Activated CD4-positive, alpha-beta memory T cell treated with anti-CD3 and anti-CD28 coated beads for 36 hours (primary cell): ENCODE measurements at places on chromosomes 2 and 18.

GRCh38 chr2:210756855-210757254 lies 200.5 kb downstream of the CPS1 start:
- H3K36me3 ChIP-seq, result no peaks in the 10 kb centered on the region
- no peak overlapping the region for H3K4me3 ChIP-seq
- DNase-seq, result no peak
- no peaks in the 10 kb centered on the region for H3K4me1 ChIP-seq
- peaks cover 2% of the 10 kb centered on the region for H3K27me3 ChIP-seq

DNA sequence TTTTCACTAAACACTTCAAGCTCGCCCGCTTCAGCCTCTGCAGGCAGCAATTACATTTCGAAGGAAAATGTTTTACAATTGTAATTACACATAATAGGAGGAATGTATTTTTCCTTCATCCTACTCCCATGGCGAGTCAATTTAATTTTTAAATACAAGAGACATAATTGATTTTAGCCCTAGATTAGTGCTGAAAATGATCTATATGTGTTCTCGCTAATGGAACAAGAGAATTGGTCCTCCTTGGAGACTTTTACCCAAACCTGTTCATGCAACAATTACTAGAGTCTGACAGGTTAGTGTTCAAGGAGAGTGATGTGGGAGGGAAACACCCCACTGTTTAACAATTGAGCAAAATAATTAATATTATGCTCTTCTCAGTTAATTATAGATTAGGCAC lies 509.4 kb upstream of the SETBP1 start:
- no peaks in the 10 kb centered on the region for H3K27me3 ChIP-seq
- H3K4me3 ChIP-seq, result no peak overlapping the region
- H3K36me3 ChIP-seq, result no peaks in the 10 kb centered on the region
- no peak overlapping the region for H3K27ac ChIP-seq

DNA sequence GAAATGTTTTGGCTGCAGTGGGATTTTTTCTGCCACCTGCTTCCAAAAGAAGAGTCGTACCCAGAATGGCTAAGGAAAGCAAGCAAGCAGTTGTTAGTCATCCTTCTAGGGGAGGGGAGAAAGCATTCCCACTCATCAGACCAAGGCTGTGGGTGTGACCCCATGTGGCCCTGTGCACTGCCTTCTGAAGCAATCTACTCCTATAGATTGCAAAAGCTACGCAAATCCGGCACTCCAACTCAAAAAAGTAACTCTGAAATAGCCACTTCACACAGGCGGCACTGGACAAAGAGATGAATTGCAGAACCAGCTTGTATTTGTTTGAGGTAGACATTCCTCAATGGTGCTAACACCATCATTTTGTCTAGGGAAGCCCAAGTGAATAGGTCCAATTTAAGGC lies 44.3 kb downstream of the ST3GAL5 start:
- no peak for DNase-seq
- H3K4me1 ChIP-seq, result peaks cover 18% of the 10 kb centered on the region
- H3K27me3 ChIP-seq, result no peaks in the 10 kb centered on the region
- H3K36me3 ChIP-seq, result peaks cover 23% of the 10 kb centered on the region

DNA sequence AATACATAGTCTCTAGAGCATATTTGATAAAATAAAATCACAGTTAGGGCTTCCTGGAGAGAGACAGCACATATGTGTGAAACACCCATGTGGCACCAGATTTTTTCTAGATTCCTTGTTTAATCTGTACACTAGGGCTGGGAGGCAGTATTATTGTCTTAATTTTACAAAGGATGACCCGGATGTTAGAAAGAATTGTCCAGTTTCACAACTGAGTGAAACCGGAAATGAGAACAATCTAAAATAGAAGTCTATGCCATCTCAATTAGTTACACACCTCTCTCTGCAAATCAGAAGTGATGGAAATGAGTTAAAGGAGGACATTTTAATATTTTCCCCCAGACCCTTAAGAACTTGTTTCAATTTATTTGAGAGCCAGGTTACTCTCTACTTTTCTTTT lies 463.7 kb upstream of the DSEL start:
- H3K36me3 ChIP-seq, result no peaks in the 10 kb centered on the region
- H3K27me3 ChIP-seq, result no peaks in the 10 kb centered on the region
- no peak for DNase-seq

- H3K36me3 ChIP-seq, result no peaks in the 10 kb centered on the region
- no peak for DNase-seq
- peaks cover 11% of the 10 kb centered on the region for H3K27me3 ChIP-seq
Measured at GRCh38 chr2:98903767-98904485, 32.1 kb downstream of the CRACDL start.

GRCh38 chr2:85409845-85410583 lies at the start of gene CAPG:
Gene CAPG, minus strand, starts transcription at chr2:85410366. Its CDS starts 8,221 bp downstream, at chr2:85402145.
- H3K27me3 ChIP-seq, result peaks cover 4% of the 10 kb centered on the region
- DNase-seq, result peak; percentile 53
- H3K4me1 ChIP-seq, result peaks cover 50% of the 10 kb centered on the region
- peak within 1 kb of the TSS; percentile 18 for H3K27ac ChIP-seq

DNA sequence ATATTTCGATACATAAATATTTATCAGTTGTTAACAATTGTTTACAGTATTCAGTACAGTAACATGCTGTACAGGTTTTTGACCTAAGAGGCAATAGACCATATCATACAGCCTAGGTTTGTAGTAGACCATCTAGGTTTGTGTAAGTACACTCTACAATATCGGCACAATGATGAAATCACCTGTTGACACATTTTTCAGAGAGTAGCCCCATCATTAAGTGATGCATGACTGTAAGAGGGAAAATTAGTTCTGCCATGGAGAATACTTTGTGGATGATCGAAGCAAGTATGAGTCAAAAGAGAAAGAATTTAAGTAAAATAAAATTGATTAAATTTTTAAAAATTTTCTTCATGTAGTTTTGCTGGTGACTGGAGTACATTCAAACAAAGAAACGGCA lies 32.6 kb downstream of the VIT start:
- no peaks in the 10 kb centered on the region for H3K4me1 ChIP-seq
- H3K27ac ChIP-seq, result no peak overlapping the region
- H3K4me3 ChIP-seq, result no peak overlapping the region
- H3K36me3 ChIP-seq, result no peaks in the 10 kb centered on the region
- H3K27me3 ChIP-seq, result peaks cover 7% of the 10 kb centered on the region
- no peak for DNase-seq

GRCh38 chr2:76640905-76641304 lies 881.3 kb downstream of the LRRTM4 start:
- H3K4me1 ChIP-seq, result no peaks in the 10 kb centered on the region
- H3K27me3 ChIP-seq, result no peaks in the 10 kb centered on the region
- DNase-seq, result no peak
- H3K4me3 ChIP-seq, result no peak overlapping the region

- H3K4me1 ChIP-seq, result peaks cover 4% of the 10 kb centered on the region
- no peaks in the 10 kb centered on the region for H3K36me3 ChIP-seq
- DNase-seq, result no peak
- no peak overlapping the region for H3K4me3 ChIP-seq
- no peak overlapping the region for H3K27ac ChIP-seq
Measured at GRCh38 chr2:241364781-241365180, 8.7 kb downstream of the FARP2 start.

- peaks cover 24% of the 10 kb centered on the region for H3K27me3 ChIP-seq
- no peaks in the 10 kb centered on the region for H3K4me1 ChIP-seq
- no peak overlapping the region for H3K4me3 ChIP-seq
- no peak for DNase-seq
- no peak overlapping the region for H3K27ac ChIP-seq
Measured at GRCh38 chr2:172978063-172978383, 97.6 kb upstream of the MAP3K20 start.

DNA sequence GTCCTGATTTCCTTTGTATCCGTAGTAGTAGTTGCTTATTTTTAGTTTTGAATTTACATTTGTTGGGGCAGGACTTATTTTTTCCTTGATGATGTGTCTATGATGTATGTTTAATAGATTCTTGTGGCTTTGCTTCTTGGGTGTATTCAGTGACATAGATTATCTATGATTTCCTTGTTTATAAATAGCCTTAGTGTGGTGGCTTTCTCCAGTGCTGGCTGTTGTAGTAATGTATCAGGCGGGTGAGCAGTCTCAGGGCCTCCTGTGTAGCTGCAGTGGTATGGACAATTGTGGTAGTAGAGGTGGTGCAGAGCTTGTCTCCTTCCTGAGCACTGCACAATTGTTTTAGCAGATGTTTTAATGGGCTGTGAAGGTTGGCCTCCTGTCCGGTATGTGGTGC lies 60.5 kb downstream of the SMCHD1 start:
- H3K36me3 ChIP-seq, result peaks cover 68% of the 10 kb centered on the region
- no peaks in the 10 kb centered on the region for H3K27me3 ChIP-seq
- H3K4me3 ChIP-seq, result no peak overlapping the region
- peaks cover 39% of the 10 kb centered on the region for H3K4me1 ChIP-seq
- H3K27ac ChIP-seq, result peak overlapping the region; percentile 1

DNA sequence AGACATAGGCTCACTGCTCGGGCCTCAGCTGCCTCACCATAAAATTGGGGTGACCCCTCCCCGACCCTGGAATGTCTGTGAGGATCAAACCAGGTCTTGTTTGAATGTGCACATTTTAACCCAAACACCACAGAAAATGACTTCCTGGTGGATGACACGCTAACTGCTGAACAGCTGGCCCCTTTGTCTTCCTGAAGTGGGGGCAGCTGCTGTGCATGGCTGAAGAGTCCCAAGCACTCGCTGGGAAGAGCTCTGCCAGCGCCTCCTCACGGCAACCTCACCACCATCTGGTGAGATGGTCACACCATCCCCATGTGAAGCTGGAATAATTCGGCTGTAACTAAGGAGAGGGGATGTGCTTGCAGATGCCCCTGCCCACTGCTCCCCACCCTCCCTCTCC lies 34.0 kb downstream of the AQP12A start:
- no peaks in the 10 kb centered on the region for H3K4me1 ChIP-seq
- DNase-seq, result no peak
- no peak overlapping the region for H3K27ac ChIP-seq
- H3K36me3 ChIP-seq, result no peaks in the 10 kb centered on the region

GRCh38 chr2:45028276-45028675 lies 19.0 kb upstream of the SIX2 start:
- H3K27ac ChIP-seq, result no peak overlapping the region
- H3K36me3 ChIP-seq, result no peaks in the 10 kb centered on the region
- DNase-seq, result no peak
- peaks cover 16% of the 10 kb centered on the region for H3K27me3 ChIP-seq
- H3K4me3 ChIP-seq, result no peak overlapping the region

GRCh38 chr2:241154915-241155314 lies 4.6 kb downstream of the PPP1R7 start:
- no peaks in the 10 kb centered on the region for H3K27me3 ChIP-seq
- peaks cover 45% of the 10 kb centered on the region for H3K4me1 ChIP-seq
- DNase-seq, result peak; percentile 72
- H3K4me3 ChIP-seq, result no peak overlapping the region

DNA sequence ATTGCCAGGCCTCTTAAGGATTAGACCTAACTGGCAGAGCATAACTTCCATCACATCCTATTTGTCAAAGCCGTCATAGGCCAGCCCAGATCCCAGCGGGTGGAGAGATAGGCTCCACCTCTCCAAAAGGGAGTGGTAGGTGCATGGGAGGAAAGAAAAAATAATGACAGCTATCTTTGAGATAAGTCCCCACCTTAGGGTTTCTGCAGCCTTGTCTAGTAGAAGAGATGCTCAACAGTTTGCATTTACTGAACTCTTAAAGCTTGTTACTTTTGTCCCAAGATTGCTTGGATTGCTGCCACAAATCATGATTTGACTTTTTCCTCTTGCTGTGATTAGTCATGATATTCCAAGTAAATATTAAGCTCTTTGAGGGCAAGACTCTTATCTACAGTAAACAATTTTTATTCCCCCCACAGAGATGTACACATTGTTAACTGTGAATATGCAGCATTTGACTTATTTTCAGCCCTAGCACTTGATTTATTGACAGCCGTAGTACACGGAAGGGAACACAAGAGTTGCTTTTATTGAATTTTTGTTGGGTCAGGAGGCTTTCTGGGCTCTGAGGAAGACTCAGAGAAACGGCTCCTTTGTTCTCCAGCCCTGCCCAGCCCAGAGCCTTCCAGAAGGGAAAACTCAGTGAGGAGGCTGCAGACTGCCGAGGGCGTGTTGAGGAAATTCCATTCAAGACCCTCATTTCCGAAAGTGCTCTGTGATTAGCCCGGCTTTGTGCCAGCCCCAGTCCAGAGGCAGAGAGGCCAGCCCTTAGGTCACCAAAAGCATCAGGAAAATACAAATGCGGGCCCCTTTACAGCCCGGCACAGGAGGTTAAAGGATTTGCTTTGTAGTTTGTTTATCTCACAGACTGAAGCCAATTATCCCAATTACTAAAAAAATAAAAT lies 75.5 kb upstream of the ZNF532 start:
- H3K4me3 ChIP-seq, result no peak overlapping the region
- no peak overlapping the region for H3K27ac ChIP-seq
- H3K27me3 ChIP-seq, result peaks cover 5% of the 10 kb centered on the region
- no peaks in the 10 kb centered on the region for H3K36me3 ChIP-seq
- no peaks in the 10 kb centered on the region for H3K4me1 ChIP-seq
- DNase-seq, result no peak

- H3K36me3 ChIP-seq, result no peaks in the 10 kb centered on the region
- no peak for DNase-seq
- H3K27ac ChIP-seq, result no peak overlapping the region
- H3K4me1 ChIP-seq, result no peaks in the 10 kb centered on the region
- peaks cover 2% of the 10 kb centered on the region for H3K27me3 ChIP-seq
- no peak overlapping the region for H3K4me3 ChIP-seq
Measured at GRCh38 chr2:234905547-234906265, 46.1 kb upstream of the SH3BP4 start.

DNA sequence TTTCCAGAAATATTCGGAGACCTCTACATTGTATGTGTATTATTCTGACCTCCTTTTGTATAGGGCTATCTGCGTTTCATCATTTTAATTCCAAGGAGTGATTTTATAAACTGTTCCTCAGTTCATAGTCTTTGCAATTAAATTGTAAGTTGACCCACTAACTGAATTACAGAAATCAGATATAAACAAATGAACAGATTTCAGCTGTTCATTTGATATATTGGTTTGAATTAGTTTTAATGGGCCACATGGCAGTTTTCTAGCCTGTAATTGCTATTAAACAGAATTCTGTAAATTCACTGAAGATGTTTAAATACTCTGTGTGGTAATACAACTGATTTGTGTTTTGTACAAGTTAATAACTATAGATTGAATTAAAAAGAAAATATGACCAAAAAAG lies 346.4 kb upstream of the VWC2L start:
- no peaks in the 10 kb centered on the region for H3K36me3 ChIP-seq
- peaks cover 1% of the 10 kb centered on the region for H3K27me3 ChIP-seq
- DNase-seq, result no peak
- H3K27ac ChIP-seq, result no peak overlapping the region
- no peaks in the 10 kb centered on the region for H3K4me1 ChIP-seq

- H3K27me3 ChIP-seq, result no peaks in the 10 kb centered on the region
- no peak overlapping the region for H3K4me3 ChIP-seq
- H3K27ac ChIP-seq, result no peak overlapping the region
Measured at GRCh38 chr2:55175254-55176093, 56.6 kb downstream of the CLHC1 start.
